ENCODE measurements at places on chromosomes 11 and 22.

DNA sequence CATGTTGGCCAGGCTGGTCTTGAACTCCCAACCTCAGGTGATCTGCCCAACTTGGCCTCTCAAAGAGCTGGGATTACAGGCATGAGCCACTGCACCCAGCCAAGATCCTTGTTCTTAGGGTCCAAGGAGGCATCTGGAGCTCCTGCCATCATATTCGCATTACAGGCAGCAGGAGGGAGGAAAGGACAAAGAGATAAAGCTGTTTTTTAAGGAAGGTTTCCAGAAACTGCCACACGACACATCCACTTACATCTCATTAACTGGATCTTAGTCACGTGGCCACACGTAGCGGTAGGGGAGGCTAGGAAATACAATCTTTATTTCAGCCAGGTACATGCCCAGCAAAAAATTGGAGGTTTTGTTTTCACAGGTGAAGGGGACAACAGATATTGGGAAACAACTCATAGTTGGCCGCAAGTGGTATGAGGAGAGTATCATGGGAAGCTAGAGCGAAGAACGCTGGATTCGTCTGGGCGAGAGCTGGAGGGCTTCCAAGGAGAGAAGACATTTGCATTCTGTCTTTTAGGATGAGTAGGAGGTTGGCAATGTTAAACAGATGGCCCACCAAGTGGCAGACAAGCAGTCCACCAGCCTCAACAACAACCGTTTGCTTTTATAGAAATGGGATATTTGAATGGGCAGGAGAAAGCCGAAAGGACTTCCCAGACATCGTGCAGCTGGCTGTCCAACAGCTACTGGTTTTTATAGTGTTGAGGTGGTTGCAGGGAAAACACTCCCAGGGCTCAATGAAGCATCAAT is 39.2 kb upstream of the DMC1 start:
- peak; percentile 73 for DNase-seq

GRCh38 chr11:20782775-20783174 is 113.4 kb downstream of the NELL1 start:
- DNase-seq, result no peak

DNA sequence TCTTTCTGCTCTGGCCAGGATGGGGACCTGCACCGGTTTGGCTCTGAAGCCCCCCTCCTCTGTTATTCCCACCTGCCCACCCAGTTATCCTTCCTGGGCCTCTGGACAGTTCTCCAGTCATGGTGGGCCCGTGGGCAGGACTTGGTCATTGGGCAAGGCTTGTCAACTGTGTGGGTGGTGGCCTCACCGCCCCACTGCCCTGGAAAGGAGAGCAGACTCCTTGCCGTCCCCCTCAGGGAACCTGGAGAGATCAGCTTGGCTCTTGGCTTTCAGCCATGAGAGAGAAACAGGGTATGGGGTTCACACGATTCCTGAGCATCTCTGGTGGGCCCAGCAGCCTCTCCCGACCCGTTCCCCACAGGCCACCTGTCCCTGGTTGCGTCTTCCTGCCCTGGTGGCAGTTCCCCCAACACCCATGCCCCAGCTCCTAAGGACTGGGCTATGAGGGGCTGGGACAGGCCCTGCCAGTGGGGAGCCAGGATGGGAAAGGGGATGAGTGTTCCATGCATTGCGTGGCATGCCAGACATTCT is 92.3 kb downstream of the MORC2 start:
- no peak for DNase-seq

- DNase-seq, result no peak
These were observed 25.4 kb downstream of the CREB3L1 start for GRCh38 chr11:46302866-46303265.

- DNase-seq, result no peak
These were observed 86.4 kb downstream of the GRK3 start for GRCh38 chr22:25650833-25651232.

- no peak for DNase-seq
These were observed 11.5 kb downstream of the KCNC1 start for GRCh38 chr11:17746096-17746495.

DNA sequence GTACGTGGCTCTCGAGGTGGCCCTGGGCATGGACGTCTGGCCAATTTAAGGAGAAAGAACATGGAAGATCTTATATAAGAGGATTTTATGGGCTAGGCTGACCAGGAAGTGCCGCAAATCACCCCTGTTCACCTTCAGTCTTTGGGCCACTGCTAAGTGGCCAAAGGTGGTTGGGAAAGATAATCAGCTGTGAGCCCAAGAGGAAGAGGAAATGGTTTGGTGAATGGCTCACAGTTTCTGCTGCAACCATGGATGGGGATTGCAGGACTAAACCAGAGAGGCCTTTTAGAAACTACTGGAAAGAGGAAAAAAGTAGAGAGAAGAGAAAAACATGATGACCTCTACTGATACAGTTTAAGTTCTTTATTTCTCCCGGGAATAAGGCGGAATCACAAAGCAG is 96.0 kb upstream of the ARHGAP20 start:
- no peak for DNase-seq

DNA sequence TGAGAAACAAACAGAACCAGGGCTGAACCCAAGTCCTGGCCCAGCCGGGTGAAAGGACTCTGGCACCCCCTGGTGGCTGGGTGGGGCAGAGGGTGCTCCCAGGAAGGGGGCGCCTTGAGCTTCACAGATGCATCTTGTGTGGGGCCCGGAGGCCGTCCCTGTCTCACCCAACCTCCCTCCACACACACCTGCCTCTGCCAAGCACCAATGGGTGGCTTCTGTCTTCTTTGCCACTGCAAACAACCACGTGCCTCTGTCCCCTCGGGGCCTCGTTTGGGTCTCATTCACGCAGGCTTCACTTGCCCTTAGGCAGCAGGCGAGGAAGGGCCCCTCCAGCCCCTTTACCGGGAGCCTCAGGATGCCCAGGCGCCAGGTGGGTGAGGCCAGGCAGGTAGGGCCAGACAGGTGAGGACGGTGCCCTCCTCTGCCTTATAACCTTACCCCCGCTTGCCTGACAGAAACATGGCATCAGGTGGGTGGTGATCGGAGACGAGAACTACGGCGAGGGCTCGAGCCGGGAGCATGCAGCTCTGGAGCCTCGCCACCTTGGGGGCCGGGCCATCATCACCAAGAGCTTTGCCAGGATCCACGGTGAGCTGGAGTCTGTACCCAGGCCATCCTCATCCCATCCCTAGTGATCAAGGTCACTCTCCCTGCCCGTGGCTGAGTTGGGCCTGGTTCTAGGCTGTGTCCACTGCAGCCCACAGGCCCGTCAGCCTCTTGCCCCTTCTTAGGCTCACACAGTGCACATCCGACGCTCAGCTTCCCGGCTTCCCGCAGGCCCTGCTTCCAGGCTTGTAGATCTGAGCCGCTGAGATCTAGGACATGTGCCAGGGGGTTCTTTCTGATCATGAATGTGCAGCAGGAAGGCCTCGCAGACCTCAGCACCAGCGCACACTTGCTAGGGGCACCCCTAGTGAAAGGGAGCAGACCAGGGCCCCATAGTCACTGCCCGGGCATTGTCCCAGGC is 17.2 kb downstream of the POLR3H start:
- no peak for DNase-seq
